SW 1271 (cell line): ENCODE measurements at places on chromosomes 7 and 10.

- no peak for DNase-seq
Measured at GRCh38 chr7:78140109-78140508, 341.5 kb downstream of the PHTF2 start.

GRCh38 chr10:79498291-79498829, 14.0 kb upstream of the EIF5AL1 start:
- no peak for DNase-seq

- DNase-seq: no peak
Measured at GRCh38 chr10:103619424-103620351, 126.2 kb downstream of the NEURL1 start.

GRCh38 chr10:99297033-99297432, 32.1 kb upstream of the CNNM1 start:
- no peak for DNase-seq

DNA sequence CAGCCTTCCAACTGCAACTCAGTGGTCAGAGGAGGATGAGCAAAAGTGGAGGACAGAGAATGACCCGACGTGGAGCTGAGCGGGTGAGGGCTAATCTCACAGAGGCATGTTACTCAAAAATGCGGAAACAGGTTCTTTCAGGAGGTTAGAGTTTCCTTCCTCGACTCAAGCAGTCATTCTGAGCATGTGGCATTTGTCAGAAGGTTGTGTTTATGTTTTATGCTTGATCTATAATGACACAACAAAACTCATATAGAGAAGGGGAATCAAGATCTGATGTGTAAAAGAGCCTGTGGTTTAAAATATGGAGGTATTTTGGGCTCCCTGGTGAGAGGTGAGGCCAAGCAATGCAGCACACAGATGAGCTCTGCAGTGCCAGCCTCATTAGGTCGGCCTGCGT, 311.4 kb downstream of the ADARB2 start:
- DNase-seq: no peak

GRCh38 chr7:78794101-78794500, 659.4 kb downstream of the MAGI2 start:
- DNase-seq: no peak

DNA sequence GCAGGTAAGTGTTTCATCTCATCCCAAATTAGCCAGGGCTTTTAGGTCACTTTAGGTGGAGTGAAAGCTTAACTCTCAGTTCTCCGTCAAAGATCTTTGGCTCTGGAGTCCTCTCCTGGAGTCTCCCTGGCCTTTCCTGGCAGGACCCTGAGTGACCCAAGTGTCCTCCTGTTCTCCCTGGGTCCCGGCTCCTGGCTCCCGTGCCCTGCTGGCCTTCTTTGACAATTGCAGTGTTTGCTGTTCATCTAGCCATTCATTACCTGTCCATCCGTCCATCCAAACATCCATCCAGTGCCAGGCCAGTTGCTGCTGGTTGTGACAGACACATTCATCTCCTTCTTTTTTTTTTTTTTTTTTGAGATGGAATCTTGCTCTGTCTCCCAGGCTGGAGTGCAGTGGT, 6.2 kb upstream of the TPST1 start:
- no peak for DNase-seq

- DNase-seq: no peak
Measured at GRCh38 chr7:154332811-154333580, 280.8 kb downstream of the DPP6 start.
